SIG-M5 (cell line): ENCODE measurements at places on chromosomes 12 and 14.

DNA sequence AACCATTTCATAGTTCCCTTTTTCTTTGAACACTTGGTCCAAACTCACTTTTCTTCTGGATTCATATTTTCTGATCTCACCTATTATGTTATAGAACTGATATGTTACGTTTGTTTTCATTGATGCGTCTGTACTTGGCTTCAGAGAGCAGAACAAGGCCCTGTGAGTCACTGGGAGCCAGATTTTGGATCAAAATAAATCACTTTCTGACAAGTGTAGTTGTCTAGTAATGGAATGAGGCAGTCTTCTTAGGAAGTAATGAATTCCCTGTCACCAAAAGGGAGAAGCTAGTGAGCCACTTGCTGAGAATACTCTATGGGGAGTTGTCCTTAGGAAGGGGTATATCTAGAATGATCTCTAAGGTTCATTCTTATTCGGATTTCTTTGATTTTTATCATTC lies 10.2 kb downstream of the BICD1 start:
- no peak for DNase-seq

- DNase-seq, result no peak
Observed at GRCh38 chr12:31582155-31582554, 8.8 kb downstream of the DENND5B start.

GRCh38 chr14:100214770-100215083 lies 24.2 kb upstream of the YY1 start:
- no peak for DNase-seq

DNA sequence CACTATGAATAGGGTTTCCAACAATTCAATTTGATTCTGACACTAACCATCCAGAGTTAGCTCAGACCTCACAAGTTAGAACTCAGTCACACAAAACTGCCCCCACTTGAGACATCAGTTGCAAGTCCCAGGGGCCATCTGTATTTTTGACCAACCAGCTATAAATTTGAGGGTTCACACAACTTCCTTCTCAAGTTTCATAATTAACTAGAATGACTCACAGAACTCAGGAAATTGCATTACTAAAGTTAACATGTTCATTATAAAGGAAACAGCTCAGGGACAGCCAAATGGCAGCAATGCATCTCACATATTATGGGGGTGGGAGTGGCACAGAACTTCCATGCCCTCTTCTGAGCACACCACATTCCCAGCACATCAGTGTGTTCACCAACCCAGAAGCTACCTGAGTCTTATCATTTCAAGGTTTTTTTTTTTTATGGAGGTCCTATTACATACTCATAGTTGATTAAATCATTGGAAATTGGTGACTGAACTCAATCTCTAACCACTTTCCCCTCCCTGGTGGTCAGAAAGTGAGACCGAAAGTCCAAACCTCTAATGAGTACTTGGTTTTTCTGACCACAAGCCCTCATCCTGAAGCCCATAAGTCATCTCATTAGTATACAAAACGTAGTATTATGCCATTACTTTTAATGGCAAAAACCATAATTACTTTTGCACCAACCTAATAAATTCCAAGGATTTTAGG lies 1721.5 kb upstream of the SEL1L start:
- DNase-seq, result peak; percentile 85

DNA sequence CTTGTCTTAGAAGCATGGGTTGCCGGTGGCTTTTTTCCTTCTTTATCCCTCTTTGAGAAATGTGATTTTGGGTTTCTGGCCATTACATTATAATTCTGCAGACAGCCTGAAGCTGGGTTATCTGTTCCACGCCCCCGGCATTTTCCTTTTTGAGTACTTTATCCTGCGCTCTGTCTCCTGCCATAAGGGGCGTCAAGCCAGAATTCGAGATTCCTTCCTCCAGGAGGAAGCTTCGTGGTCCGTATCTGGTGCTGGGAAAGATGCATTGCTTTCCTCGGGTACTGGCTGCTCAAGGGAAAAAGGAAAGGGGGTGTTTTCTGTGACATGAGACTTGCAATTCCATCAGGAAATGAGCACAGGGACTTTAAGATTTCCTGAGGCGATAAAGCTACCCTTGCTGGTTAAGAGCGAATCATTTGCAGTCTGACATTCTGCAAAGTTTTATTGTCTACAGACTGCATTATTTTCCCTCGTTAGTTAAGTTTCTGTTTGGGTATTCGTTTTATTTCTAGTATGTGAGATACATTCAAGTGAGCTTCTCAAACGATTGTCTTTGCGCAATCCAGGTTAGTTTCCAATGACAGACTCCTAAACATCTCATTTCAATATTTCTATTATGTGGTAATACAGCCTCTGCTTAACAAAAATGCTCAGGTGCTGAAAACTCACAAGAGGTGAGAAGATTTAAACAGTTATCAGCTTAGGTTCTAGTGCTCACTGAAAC lies 694 bp downstream of the AKAP5 start:
- DNase-seq, result no peak

GRCh38 chr12:108328420-108328819 lies 10.7 kb downstream of the CMKLR1 start:
- DNase-seq, result no peak

GRCh38 chr12:65860600-65860999 lies 36.3 kb downstream of the HMGA2 start:
- DNase-seq, result no peak

- DNase-seq, result no peak
Observed at GRCh38 chr12:82959821-82960220, 273.1 kb downstream of the TMTC2 start.

GRCh38 chr14:102784892-102785594 lies 7.8 kb downstream of the TRAF3 start:
- DNase-seq, result no peak

GRCh38 chr14:81252278-81252677 lies 31.5 kb upstream of the GTF2A1 start:
- no peak for DNase-seq

DNA sequence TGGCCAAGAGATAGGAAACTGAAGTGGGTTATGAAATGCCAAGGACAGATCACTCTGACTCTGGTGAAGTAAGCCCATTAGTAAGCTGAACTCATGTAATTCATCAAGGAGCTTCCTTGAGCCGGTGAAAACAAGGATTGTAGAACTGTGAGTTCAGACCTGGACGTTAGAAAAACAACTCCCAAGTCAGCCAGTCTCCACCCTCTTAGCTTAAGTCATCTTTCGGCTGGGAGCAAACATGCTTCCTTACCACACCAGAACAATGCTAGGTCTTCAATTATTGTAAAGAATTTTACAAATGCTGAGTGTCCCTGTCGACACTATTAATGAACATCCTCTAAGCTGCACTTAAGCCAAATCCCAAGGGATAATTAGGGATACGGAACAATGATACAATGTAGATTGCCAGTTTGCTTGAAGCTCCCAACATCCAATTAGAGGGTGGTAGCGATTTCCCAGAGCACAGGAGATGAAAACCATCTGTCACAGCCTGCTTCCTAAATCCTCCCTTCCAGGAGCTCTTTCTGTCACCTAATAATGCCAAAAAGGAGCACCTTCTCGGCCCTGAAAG lies 45.7 kb upstream of the VASH1 start:
- no peak for DNase-seq

- DNase-seq, result no peak
Observed at GRCh38 chr12:49877066-49877465, 26.6 kb downstream of the FAIM2 start.
